AG04450 (cell line): ENCODE measurements at places on chromosomes 16 and 17.

DNA sequence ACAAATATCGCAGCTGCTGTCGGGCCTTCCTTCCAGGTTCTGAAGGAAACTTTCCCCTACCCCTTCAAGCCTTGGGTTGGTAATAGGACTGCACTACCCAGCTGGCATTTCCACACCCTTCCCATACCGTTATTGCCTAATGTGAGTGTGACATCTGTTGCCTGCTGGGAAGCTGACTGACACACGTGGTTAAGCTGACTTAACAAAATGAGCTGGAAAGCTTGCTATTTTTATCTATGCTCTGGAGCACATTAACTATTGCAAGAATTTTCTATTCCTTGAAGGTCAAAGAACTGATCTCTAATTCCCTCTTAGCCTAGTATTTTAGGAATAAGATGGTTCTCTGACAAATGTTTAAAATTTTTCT lies 79.5 kb downstream of the PMP22 start:
- no peak for DNase-seq

DNA sequence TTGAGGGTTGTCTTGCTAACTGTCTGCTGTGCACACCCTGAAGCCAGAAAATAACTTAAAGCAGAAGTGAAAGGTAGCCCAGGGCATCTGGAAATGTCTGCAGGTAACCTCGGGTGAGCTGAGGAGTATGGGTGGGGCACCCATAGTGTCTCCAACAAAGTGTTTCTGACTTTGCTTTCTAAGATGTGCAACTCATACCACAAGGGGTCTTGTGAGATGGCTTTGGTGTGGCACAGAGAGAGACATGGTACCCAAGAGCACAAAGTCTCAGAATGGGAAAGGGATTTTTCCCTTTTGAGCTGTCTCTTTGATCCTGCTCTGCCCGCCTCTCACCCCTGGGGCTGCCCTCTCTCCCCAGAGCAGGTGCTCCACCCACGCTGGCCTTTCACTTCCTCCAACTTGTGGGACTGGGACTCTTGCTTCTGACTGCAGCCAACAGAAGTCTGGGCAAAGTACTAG lies 6.9 kb downstream of the CHD9 start:
- no peak for DNase-seq

DNA sequence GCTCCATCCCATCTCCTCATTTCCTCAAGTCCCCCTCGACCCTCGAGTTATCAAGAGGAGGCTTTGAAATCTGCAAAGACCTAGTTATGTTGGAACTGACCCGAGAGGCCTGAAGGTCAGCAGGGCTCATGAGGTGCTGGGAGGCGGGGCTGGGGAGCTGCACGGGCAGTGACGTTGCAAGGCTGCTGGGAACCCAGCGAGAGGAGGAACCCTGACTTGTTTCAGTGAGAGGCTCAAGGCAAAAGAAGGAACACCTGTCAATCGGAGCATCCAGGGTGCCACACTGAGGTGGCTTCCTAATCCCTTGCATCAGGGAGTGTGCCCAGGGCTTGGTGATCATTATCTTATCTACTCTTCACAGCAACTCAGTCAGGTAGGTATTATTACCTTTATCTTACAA lies 86.9 kb downstream of the CDH11 start:
- DNase-seq: no peak

- no peak for DNase-seq
Measured at GRCh38 chr17:29526322-29526721, 40.5 kb downstream of the ABHD15 start.

DNA sequence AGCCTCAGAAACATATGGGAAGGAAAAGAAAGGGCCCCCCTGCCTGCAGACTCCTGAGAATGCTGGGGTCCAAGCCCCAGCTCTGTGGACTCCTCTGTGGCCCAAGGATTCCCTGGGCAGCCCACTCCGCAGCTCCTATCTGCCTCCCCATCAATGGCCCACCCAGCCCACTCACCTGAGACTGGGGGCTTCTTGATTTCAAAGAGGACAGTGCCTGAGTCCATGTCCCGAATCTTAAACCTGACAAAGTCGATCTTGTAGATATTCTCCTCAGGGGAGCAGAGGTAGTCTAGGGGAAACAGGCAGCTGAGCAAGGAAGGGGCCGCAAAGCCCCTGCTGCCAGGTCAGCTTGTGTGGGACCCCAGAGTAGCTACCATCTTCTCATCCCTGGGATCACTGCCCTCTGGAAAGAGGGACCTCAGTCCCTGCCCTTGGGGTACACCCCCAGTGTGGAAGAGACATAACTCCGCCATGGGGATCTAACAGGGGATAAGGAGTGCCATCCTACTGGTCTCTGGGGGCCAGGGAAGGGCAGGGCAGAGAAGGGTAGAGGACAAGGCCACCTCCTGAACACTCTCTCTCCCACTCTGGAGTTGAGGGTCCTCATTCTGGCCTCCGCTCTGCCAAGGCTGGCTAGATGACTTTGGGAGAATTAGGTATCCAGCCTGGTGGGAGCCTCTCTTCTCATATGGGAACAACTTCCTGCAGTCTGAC lies 3.9 kb downstream of the UNC119 start:
- no peak for DNase-seq

- no peak for DNase-seq
Measured at GRCh38 chr17:77323413-77324171, 182.8 kb downstream of the SEC14L1 start.

- DNase-seq: no peak
Measured at GRCh38 chr16:86573215-86573614, 5.1 kb upstream of the FOXL1 start.

- no peak for DNase-seq
Measured at GRCh38 chr16:20897253-20897897, 2.8 kb downstream of the DCUN1D3 start.

DNA sequence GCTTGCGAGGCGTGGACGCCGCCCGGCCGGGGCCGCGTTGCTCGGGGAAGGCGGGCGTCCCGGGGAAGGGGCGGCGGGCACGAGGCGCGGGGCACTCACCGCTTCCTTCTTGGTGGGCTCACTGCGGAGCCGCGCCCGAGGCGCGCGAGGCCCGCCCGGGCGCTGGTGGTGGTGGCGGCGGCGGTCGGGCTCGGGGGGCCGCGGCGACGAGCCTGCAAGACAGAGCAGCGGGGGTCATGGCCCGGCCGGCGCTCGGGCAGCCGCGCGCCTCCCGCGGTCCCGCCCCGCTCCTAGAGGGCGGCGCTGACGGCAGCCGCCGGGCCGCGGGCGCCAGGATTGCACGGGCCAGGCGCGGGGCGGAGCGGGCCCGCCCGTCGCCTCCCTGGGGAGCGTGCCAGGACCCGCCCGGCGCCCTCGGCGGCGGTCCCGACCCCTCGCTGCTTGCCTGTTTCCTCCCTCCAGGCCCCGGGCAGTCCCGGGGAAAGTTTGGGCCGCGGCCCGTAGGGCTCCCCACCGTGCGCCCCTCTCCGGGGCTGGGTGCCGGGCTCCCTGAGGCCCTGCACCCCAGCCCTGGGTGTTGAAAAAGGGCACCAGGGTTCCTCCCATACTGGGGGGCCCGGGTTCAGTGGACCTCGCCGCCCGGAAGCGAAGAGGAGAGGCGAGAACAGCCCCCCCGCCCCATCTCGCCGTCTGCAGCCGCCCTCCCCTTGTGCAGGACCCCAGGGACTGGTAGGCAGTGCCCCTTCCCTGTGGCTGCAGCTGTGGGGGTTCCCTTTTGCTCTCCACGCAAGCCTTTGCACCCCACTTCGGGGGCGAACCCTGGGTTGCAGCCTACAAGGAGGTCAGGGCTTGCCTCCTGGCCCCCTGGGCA lies at the start of gene C16orf74:
TSS of gene C16orf74 (minus strand) at position 270 of the 871 bp plus-strand sequence. CDS start 15,879 bp downstream, outside the sequence.
- DNase-seq: no peak

GRCh38 chr17:71164561-71164960 lies 956.3 kb upstream of the SOX9 start:
- no peak for DNase-seq

DNA sequence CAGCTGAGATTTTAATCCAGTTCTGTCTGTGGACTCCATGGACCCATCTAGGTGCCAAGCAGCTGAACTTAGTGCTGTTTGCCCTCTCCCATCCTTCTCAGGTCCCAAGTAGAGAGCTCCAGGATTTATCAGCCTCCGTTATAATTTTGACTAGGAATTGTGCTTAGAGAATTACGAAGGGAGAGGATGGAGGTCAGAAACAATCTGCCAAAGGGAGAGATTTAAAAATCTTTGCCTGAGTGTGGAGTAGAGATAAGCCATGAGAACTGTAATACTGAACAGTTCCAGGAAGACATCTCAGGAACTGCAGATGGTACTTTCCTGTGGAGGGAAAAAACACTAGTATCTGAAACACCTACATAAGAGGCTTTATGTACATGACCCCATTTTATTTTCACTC lies 27.0 kb downstream of the CEP95 start:
- no peak for DNase-seq

DNA sequence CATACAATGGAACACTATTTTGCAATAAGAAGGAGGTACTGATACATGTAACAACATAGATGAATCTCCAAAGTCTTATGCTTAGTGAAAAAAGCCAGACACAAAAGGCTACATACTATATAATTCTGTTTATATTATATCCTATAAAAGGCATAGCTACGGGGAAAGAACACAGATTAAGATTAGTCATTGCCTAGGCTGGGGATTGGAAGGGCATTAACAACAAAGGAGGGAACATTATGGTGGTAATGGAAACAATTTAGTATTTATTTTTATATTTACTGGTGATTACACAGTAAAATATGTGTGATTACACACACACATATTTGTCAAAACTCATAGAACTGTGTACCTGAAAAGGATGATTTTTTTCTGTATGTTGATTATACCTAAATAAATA lies 278.1 kb downstream of the ZFHX3 start:
- no peak for DNase-seq

DNA sequence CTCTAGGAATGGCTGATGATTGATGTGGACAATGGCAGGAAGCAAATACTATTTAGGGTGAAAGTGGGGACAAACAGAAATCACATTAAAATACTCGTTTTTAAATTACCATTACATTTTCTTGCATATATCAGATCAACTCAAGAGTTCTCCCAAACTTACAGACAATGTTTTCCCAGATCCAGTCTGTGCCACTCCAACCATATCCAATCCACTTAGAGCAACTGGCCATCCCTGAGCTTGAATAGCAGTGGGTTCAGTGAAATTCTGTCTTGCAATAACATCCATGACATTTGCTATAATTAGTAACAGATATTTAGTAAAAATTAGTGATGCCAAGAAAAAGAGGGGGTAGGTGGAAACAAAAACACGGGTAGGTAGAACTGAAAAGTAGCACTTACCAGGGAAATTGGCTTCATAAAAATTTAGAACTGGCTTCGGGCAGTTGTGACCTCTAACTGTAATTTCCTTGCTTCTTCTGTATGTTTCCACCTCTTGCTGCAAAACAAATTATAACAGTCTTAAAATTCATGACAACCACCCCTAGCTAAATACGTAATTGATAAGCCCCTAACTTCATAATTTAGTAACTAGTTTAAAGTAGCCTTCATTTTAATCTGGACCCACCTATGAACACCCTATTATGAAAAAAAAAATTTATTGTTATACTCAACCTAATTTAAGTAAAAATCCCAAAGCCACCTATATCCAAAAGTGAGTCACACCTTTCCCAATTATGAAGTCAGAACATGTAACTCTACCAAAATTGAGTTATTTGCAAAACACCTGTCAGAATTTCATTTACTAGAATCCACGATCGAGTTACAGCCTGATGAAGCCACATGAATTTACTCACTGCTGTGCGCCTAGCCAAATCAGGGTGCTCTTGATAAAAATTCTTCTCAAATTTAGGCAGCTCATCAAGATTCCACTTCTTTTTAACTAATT lies 2.0 kb downstream of the DDX5 start:
- no peak for DNase-seq

- DNase-seq: no peak
Measured at GRCh38 chr17:39629898-39630297, 3.1 kb downstream of the PPP1R1B start.

DNA sequence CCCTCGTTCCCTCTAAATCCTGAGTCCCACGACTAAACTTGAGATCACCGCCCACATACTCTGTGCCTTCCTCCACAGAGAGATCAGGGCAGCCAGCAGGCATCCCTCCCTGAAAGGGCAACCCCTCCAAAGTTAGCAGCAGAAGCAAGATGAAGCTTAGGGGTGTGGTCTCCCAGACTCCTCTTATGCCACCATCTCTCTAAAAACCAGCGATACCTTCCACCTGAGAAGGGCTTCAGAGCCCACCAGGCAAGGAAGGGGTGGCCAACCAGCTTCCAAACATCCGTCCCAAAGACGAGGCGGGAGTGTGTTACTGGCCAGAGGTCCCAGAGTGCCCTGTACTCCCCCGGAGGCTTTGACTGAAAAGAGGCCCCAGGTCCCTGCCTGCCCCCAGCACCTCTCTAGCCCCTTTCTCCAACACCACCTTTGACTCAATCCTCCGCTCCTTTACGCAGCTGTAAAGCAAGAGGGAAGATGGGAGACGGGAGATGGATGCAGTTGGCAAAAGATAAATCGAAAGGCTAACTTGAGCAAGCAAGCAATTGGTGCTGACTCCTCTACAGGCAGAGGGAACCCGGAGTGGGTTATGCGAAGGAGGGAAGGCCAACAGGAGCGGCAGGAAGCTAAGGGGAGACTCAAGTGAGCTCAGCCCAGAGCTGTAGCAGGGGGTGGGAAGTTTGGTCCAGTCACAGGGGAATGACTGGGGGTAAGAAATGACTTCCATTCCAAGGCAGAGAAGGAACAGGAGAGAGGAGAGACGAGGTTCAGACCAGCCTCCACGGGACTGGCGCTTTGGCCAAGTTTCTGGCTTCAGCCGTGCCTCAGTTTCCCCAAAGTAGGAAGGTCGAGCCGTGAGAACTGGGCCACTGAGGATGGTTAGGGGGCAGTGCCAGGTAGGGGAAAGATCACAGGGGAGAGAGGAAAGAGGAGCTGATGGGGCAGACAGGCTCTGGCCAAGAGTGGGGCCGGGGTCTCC lies 1.0 kb downstream of the ST3GAL2 start:
- DNase-seq: no peak

DNA sequence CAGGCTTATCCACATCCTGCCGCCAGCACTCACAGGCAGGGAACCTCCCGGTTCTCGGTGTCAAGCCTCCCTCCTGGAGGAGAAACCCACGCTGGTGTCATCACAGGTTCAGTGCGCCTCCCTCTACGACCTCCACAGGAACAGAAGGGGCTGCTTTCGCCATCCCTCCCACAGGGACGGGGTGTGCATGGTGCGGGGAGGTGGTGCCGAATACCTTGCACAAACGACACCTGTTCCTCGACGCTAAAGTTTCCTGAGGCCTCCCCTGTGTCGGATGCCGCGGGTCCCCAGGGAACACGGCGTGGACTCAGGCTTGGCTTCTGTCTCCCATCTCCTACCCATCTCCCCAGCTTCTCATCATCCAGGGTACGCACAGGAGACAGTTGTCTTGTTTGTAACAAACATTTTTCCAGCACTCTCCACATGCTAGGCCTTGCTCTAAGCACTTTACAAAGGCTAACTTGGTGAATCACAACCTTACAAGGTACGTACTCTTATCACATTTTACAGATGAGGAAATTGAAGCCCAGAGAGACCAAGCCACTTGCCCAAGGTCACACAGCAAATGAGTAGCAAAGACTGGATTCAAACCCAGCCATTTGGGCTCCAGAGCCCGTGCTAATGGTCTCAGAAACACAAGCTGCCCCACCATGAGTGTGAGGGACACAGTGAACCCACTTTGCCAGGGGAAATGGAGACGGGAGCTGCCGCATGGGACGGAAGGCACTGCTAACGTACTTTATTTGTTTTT lies 271.6 kb downstream of the C16orf95 start:
- no peak for DNase-seq
